ENCODE measurements at places on chromosomes 4 and X. TPM values are rescaled to one million over a fixed set of nuclear protein-coding genes. Genes with fewer than 3 reads are reported as not detected.
A peak's percentile ranks its signal among the peaks of the same experiment; 100 is the strongest.

ANTXR2 gene
- 8.6 TPM for polyA plus RNA-seq

CETN2 gene
- polyA plus RNA-seq, result 27.7 TPM

ADH6 gene
- not detected for polyA plus RNA-seq

RGN gene
- not detected for polyA plus RNA-seq

TREX2 gene
- polyA plus RNA-seq, result not detected

CXCL3 gene
- polyA plus RNA-seq, result not detected

CFAP47 gene
- polyA plus RNA-seq, result 0.13 TPM

- no peak for DNase-seq
These were observed 254.7 kb downstream of the GABRG1 start for GRCh38 chr4:45869184-45869583.

GRCh38 chrX:144334577-144334976 is 450.7 kb downstream of the UBE2NL start:
- DNase-seq, result no peak

GRCh38 chrX:63764946-63765345 is 20.1 kb downstream of the ARHGEF9 start:
- DNase-seq, result no peak

GRCh38 chr4:7499661-7500060 is 64.9 kb upstream of the PSAPL1 start:
- no peak for DNase-seq

DNA sequence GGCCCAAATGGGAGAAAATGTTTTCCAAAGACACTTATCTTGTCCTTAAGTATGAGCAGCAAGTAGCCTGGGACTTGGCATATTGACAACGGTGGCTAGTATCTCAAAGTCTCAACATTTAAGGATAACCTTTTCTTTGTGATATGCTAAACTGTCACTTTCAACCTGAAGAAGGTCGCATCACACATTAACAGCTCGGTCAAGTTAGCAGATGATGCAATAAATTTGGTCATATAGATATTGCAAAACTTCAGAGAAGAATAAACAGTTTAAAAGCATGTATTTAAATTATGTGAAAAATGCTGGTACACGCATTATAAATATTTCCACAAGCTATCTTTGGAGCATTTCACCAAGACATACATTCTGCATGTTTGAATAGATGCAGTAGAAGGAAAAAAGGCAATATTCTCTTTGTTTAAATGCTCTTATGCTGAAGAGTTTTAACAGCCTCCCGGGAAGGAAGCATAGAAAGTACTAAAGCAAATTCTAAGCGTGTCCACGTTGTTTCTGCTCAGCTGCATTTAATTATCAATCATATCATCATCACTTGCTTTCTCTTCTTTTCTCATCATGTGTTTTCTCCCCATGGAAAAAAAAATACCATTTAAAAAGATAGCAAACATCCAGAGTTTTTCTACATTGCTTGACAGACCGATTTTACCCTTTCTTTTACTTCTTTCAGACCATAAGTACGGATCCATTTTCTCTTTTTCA is 24.2 kb downstream of the ARHGAP6 start:
- DNase-seq, result no peak

GRCh38 chr4:80311130-80311529 is 24.4 kb upstream of the CFAP299 start:
- no peak for DNase-seq

DNA sequence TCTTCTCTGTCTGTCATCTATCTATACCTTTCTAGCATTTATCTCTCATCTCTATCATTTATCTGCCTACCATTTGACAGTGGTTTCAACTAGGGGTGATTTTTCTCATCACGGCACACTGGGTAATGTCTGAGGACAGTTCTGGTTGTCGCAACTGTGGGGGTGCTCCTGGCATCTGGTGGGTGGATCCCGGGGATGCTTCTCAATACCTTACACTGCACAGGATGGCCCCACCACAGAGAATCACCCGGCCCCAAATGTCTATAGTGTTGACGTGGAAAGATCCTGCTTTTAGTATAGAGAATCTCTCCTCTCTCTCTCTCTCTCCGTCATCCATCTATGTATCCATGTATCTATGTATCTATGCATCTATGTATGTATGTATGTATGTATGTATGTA is 7.2 kb downstream of the P2RY8 start:
- no peak for DNase-seq

DNA sequence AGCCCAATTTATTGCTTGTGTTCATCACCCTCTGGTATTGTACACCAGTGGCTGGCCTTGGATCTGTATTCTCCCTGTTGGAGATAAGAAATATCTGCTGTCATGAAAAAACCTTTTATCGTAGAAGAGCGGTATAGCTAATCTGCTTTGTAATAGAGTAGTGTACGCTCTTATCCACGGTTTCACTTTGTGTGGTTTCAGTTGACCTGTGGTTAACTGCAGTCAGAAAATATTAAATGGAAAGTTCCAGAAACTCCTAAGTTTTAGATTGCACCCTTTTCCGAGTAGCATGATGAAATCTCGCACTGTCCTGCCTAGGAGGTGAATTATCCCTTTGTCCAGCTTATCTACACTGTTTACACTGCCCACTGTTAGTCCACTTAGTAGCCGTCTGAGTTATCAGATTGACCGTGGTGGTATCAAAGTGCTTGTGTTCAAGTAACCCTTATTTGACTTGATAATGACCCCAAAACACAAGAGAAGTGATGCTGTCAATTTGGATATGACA is 42.4 kb downstream of the KDM6A start:
- no peak for DNase-seq

- DNase-seq, result no peak
These were observed 307.3 kb upstream of the KLF3 start for GRCh38 chr4:38356686-38357085.

GRCh38 chr4:183986971-183987946 is 82.2 kb downstream of the STOX2 start:
- no peak for DNase-seq

DNA sequence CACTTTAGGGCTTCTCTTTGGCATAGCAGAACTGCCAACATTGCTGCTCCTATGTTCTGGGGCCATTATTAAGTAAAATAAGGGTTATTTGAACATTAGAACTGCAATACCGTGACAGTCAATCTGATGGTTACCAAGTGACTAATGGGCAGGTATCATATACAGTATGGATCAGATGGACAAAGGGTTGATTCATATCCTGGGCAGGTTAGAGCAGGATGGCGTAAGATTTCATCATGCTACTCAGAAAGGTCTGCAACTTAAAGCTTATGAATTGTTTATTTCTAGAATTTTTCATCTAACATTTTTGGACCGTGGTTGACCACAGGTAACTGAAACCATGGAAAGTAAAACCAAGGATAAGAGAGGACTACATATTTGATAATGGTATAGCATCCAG is 40.9 kb downstream of the BRCC3 start:
- no peak for DNase-seq

- no peak for DNase-seq
These were observed 51.4 kb upstream of the HGFAC start for GRCh38 chr4:3390288-3390811.

DNA sequence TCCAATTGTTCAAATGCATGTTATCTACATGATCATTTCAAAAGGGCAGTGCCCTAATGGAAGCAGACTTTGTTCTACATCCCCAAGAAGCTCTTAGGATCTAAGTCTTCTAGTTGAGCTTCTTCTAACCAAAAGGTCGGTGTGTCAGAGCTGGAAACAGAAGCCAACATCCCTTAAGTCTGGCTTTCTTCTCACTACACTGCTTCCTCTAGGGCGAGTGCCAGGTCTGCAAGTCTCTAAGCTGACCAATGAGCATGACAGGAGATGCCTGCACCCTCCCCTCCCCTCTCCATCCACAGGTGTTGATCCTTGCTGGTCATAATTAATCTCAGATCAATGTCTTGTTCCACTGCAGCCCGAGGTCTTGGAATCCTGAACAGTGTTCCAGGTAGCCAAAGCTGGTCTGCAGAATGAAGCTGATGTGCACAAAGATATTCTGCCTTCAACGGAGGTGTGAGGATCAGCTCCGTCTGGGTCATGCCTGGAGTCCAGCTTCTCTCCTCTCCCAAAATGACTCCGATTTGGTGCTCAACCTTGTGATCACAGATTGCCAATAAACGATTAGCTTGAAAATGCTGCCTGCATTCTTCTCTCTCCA is 44.1 kb downstream of the WDR1 start:
- DNase-seq, result no peak

GRCh38 chr4:98203332-98204235 is 57.6 kb upstream of the RAP1GDS1 start:
- peak; percentile 30 for DNase-seq

DNA sequence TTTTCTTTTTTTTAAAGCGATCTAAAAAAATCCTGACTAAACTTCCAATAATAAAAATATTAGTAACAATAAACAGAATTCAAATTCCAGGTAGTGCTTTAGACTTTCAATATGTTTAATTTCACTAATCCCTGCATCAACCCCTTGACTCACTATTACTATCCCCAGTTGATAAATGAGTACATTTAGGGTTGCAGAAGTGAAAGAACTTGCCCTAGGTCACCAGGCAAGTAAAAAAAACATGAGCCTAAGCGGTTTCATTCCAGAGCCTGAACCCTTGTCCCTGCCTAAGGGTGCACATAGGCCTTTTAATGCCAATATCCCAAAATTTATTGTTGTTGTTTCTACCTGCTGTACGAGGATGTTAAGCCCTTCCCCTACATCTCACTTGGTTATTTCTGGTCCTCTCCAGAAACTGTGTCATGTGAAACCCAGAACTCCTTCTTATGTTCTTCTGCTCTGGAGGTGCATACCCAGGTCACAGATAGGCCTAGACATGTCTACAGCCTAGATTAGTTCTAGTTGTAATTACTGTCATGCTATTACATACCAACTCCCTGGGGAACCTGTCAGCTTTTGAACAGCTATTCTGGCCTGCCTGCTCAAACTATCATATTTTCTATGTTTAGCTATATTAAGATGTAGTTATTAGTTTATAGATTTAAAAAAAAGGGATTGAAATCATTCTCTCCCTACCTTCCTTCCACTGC is 244.5 kb upstream of the PITX2 start:
- peak; percentile 44 for DNase-seq

DNA sequence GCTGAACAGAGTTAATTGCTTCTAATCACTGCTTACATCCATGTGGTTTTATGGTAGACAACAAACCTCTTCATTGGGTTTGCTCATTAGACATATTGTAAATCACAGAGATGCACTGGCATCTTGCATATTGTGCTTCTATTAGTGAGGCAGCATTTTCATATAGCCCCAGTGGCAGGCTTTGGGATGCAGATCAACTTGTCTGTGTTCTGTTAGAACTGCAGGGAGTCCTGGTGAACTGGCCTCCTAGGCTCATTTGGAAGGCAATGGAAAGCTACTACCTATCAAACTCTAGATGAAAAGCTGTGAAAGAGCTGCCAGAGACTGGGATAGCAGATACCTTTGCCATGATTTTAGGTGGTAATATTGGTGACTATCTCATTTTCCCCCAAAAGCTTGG is 108.8 kb downstream of the NAA11 start:
- DNase-seq, result no peak

DNA sequence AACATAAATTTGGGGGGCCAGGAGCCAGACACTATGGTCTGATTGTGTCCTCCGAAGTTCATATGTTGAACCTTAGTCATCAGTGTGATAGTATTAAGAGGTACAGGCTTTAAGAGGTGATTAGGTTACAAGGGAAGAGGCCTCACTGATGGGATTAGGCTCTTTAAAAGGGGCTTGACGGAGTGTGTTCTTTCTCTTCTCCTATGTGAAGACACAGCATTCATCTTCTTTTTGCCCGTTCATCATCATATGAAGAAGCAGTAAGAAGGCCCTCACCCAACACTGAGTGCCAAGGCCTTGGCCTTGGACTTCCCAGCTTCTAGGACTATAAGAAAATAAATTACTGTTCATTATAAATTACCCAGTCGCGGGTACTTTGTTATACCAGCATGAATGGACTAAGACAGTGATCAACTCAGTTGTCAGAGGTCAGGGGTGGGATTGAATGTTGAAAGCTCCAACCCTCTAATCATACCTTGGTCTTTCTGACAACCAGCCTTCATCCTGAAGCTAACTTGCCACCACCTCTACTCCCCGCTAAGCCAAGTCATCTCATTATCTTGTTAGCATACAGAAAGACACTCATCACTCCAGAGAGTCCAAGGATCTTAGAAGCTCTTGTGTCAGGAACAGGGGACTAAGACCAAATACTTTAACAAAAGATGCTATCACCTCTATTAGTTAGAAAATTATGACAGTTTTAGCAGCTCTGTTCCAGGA is 543.4 kb upstream of the DIPK2B start:
- DNase-seq, result no peak

GRCh38 chr4:154577324-154577723 is 13.2 kb downstream of the FGA start:
- no peak for DNase-seq

- no peak for DNase-seq
These were observed 94.0 kb upstream of the TBL1X start for GRCh38 chrX:9370893-9371292.

DNA sequence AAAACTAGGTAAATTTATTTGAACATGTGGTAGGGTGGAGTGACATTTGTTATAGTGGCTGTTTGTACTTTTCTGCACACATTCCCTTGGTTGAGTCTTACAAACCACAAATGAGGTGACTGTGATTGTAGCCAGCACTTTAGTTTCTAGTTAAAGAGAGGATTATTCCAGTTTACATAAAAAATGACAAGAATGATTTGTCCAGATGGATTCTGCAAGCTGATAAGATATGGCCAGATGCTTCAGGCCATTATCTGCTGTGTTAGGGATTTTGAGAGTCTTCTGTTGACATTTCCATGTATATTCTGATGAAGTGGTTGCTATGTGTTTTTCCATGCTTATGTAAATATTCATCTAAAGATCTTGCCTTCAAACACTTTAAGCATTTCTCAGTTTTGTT is 31.0 kb upstream of the PDE5A start:
- no peak for DNase-seq

DNA sequence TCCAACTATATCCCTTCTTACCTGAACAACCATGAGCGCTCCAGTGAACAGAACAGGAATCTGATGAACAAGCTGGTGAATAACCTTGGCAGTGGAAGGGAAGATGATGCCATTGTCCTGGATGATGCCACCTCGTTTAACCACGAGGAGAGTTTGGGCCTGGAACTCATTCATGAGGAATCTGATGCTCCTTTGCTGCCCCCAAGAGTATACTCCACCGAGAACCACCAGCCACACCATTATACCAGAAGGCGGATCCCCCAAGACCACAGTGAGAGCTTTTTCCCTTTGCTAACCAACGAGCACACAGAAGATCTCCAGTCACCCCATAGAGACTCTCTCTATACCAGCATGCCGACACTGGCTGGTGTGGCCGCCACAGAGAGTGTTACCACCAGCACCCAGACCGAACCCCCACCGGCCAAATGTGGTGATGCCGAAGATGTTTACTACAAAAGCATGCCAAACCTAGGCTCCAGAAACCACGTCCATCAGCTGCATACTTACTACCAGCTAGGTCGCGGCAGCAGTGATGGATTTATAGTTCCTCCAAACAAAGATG is 870.2 kb downstream of the ADGRL3 start:
- no peak for DNase-seq

All from GM12878 (cell line).